Stimulated activated CD8-positive, alpha-beta memory T cell treated with anti-CD3 and anti-CD28 coated beads, Interleukin-12 subunit alpha, Interleukin-12 subunit beta, amount 100 ng/mL, for 4 hours (primary cell): ENCODE measurements at places on chromosomes 16 and 17.

DNA sequence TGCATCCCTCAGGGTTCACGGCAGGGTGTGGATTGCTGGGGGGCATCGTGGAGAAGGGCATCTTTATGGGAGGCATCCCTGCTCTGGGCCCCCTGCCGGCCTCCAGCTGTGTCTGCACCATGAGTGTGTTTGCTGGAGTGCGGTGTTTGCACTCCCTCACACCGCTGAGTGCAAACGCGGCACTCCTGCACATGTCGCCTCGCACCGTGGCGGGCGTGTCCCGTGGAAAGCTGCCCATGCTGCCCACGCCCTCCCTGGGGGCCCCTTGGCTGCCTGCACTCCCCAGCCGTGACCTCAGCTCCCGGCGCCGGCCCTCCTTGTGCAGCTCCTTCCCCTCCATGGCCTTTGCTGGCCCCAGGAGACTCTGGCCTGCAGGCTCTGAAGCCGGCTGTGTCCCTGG, 74.6 kb upstream of the ZNF750 start:
- DNase-seq, result no peak

DNA sequence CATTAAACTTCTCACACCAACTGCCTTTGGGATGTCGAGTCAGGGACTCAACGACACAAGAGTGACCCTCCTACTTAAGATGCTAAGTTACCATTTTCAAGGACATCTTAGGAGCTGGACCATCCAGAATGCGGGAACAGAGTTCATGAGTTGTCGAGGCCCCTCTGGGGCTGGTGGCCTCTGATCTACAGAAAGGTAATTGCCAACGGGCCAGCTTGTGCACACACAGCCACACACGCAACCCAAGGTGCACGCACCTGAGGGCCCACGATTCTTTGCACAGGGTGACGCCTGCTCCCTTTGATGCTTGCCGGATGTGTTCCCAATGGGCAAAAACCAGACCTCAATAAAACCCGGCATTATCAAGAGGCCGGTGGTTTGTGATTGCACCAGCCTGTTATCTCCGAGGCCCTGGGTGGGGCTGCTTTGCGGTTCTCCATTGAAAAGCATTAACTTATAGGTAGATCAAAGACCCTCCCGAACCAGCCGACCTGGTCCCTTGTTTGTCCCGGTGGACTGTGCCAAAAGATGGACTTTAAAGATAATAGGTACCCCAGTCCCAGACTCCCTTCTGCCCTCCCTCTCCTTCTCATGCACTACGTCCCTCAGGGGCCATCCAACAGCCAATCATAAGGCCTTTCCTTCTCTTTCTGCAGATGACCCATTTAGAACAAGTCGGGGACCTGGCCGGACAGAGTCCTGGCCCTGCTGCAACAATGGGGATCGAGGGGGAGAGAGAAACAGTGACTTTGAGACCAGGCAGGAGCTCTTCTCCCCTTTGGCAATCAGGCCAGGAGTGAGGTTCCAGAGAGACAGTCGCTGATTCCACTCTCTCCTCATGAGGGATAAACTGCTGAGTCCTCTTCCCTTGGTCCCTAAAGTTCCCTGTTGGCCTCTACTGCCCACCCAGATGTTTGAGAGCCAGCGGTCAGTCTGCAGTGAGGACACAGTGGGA, 292.5 kb downstream of the SOX9 start:
- no peak for DNase-seq

GRCh38 chr16:31181102-31181830, 1.3 kb downstream of the FUS start:
- no peak for DNase-seq

- no peak for DNase-seq
These were observed 128.9 kb downstream of the BRIP1 start for GRCh38 chr17:61734466-61734865.

- DNase-seq, result no peak
These were observed 13.6 kb upstream of the TVP23A start for GRCh38 chr16:10831894-10832886.

DNA sequence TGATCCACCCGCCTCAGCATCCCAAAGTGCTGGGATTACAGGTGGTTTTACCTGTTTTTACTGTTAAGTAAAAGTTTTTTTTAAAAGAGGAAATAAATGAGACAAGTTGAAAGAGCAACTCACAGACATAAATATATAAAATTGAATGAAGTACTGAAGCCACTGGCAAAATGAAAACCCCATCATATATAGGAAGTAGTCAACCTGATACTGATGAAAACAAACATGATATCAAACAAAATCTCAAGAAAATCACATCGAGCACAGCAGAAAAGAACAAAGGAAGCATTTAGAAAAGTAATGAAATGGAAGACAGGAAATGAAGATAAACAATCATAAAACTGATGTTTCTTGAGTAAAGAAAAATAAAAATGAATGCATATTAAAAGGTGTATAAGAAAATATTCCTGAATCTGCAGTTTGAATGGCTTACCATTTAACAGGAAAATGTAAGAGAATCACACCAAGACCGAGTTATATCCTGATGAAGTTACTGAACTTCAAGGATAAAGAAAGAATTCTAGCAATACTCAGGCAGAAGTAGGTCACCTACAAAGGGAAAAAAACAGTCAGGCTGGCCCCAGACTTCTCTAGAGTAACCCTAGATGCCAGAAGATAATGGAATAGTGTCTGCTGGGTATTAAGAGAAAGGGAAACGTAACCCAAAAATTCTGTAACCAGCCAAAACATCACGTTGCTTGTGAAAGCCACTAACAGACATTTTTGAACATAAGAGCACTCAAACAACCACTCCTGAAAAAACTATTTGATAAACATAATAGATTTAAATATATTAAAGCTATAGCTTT, 31.5 kb downstream of the UBE2G1 start:
- no peak for DNase-seq

GRCh38 chr17:16938496-16939207, 33.3 kb downstream of the TNFRSF13B start:
- no peak for DNase-seq

DNA sequence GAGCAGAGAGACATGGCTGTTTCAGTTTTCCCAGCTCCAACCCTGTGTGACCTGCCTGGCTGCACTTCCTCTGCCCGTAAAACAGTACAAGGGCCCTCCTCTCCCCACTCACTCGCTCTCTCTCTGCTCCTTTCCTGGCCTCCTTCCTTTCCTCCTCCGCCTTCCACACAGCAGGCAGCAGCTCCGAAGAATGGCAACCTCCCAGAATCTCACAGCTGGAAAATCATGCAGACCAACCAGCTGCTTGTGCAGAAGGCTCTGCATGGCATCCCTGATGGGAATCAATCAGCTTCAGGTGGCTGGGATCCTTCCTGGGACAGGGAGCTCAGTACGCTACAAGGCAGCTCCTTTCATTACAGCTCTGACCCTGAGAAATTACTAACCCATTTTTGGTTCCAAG, 27.4 kb downstream of the TMEM132E start:
- no peak for DNase-seq

GRCh38 chr16:61968242-61969076, 67.8 kb downstream of the CDH8 start:
- no peak for DNase-seq
